ENCODE measurements at places on chromosomes 1 and 21. TPM values are rescaled to one million over a fixed set of nuclear protein-coding genes. Genes with fewer than 3 reads are reported as not detected.

The NTNG1 gene
- total RNA-seq: 2.4 TPM

The MAP3K6 gene
- total RNA-seq: 12.1 TPM

The NBPF6 gene
- not detected for total RNA-seq

The CRP gene
- total RNA-seq: not detected

The NTMT2 gene
- total RNA-seq: not detected

The CYP4A22 gene
- total RNA-seq: not detected

The OR2L3 gene
- total RNA-seq: not detected

The MFSD2A gene
- 11.1 TPM for total RNA-seq

The ZNF672 gene
- 15.3 TPM for total RNA-seq

The SLC30A10 gene
- under 0.01 TPM for total RNA-seq

The ETV3L gene
- not detected for total RNA-seq

The CACHD1 gene
- total RNA-seq: 1.8 TPM

The C1orf94 gene
- total RNA-seq: not detected

The ZNF593OS gene
- total RNA-seq: not detected

The TNFRSF9 gene
- total RNA-seq: 6.1 TPM

The HTR6 gene
- total RNA-seq: not detected

The OR10Z1 gene
- not detected for total RNA-seq

The LDLRAD1 gene
- 0.26 TPM for total RNA-seq

The CIART gene
- total RNA-seq: 6.4 TPM

The VASH2 gene
- total RNA-seq: not detected

The PDC gene
- not detected for total RNA-seq

The TTC39A gene
- 6.1 TPM for total RNA-seq

The MAP3K21 gene
- 6.9 TPM for total RNA-seq

The PGLYRP4 gene
- 2.0 TPM for total RNA-seq

The CFH gene
- total RNA-seq: 22.9 TPM

The DIRAS3 gene
- total RNA-seq: 0.13 TPM

The LYSMD1 gene
- total RNA-seq: 8.6 TPM

The PWP2 gene
- total RNA-seq: 23.3 TPM

The FAM151A gene
- not detected for total RNA-seq

The MARK1 gene
- 10.4 TPM for total RNA-seq

The GPR37L1 gene
- under 0.01 TPM for total RNA-seq

The CLCA4 gene
- total RNA-seq: 45.8 TPM

The UBXN10 gene
- 0.13 TPM for total RNA-seq

The MTR gene
- 13.1 TPM for total RNA-seq

The FCRLB gene
- total RNA-seq: 0.26 TPM

The SYNC gene
- 7.6 TPM for total RNA-seq

The PLEKHO1 gene
- total RNA-seq: 6.1 TPM
